GM04504 (cell line): ENCODE measurements at places on chromosomes 3 and 15.

DNA sequence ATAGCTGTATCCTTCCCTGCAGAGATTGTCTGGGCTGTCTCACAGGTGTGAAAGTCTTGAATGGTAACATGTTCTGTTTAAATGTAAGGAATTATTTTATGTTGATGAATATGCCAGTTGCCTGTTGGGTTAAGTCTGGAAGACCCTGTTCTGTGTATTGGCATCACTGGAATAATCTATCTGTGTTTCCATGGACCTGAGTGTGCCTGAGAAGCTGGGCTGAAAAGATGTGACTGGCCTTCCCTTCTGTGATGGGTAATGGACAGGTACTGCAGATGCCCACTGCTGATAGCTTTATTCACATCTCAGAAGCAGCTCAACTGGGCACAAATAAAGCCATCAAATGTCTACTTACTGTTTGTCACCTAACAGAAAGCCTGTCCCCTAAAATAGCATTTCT is 196.3 kb downstream of the FNDC3B start:
- no peak for DNase-seq

DNA sequence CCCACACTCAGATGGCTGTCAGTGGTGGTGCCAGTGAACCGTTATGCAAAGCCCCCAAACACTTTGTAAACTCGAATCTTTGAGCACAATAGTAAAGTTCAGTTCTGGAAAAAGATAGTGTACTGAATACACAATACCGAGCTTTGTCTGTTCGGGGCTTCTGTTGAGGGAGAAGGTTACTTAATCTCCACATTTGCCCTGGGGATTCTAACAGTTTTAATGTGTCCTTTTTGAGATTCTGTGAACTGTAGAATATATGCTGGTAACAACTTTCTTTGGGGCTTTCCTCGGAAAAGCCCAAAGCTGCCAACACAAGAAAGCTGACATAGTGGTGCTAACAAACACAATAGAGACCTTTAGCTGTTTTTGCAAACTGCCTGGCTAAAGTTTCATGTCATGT is 686.5 kb downstream of the ROBO1 start:
- DNase-seq = no peak

DNA sequence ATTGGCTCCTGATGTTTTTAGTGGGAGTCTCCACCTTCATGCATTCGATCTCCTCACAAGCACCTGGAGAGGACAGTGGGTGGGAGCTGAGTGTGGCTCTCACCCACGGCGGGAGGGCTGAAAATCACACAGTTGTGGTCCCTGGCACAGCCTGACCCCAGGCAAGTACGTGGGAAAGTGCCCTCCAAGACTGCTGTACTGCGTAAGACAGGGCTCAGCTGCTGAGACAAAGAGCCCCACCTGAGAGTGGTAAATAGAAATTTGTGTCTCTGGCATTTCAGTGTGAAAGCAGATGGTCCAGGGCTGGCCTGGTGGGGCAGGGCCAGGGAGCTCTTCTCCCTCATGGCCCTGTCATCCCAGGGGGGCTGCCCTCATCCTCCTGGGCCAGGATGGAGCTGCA is 77.4 kb upstream of the IQSEC1 start:
- no peak for DNase-seq

DNA sequence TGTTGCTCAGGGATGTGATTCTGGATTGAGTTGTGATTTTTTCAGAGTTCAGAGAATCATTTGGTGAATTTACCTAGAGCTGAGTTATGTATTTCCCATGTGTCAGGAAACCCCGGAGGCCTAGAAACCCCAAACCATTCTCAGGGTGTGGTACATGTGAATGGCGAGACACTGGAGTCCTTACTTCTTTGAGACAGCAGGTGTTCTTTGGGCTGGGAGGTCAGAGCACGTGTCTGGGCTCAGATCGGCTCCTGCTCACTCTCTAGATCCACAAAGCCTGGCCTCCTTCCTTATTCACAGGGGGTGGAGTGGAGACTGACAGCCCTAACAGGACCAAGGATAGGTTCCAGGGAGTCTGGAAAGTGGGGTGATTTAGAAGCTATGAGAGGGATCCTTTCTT is 145.8 kb downstream of the CHDH start:
- DNase-seq = no peak
